Activated CD4-positive, alpha-beta T cell treated with anti-CD3 and anti-CD28 coated beads, Interleukin-2, amount 10 ng/mL, durations not matched to agents 24 days and 14 days (primary cell): ENCODE measurements at places on chromosomes 5 and 9. TPM values are rescaled to one million over a fixed set of nuclear protein-coding genes. Genes with fewer than 3 reads are reported as not detected.

DNA sequence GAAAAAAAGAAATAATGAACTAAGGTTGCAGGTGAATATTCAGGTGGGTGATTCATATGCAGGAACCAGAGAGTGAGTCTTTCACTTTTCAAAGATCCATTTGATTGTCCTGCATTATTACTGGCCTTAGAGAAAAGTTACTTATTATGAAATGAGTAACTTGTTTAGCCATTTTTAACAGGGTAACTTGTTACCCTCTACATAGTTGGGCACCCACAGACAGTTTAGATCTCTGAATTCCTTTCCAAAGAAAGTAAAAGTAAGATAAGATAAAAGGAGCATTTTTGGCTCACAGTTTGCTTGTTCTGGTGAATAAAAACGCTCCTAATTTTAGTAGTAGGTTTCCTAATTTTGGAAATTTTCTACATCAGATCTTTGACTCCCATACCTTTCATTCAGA, 54.1 kb upstream of the DAB2 start:
- no peak overlapping the region for H3K27ac ChIP-seq
- H3K4me3 ChIP-seq: no peak overlapping the region
- H3K4me1 ChIP-seq: no peaks in the 10 kb centered on the region

DNA sequence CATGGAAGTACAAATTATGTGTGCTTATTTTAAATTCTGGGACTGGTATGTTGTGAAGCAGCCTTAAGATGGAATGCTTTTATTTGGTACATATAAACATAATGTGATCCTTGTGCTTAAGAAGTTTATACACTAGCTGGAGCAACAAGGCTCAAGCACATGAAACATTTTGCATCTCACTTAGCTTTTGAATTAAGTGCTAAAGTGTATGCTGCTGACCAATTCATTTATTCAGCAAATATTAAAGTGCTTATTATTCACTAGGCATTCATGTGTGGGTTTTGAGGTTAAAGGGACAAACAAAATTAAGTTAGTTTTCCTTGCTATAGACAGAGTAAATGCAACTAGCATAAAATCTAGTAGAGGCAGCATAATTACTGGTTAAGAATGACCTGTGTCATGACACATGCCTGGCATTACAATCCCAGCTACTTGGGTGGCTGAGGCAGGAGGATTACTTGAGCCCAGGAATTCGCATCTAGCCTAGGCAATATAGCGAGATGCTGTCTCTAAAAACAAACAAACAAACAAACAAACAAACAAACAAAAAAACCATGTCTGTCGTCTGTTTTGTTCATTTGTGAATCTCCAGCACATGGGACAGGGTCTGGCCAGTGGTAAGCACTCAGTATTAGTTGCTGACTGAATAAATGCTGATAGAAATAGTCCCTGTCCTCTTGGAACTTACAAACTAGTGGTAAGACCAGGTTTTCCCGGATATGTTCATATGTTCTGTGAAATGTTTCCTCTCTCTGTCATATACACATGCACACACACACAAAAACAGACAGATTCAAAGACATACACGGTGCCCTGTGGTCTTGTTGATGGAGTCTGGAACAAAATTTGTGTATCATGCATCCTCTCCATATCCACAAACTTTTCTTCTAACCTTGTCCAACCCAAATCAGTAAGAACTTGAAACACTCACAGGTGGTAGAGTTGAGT, 41.9 kb upstream of the TNFAIP8 start:
- H3K36me3 ChIP-seq: peaks cover 30% of the 10 kb centered on the region
- peaks cover 82% of the 10 kb centered on the region for H3K4me1 ChIP-seq
- H3K4me3 ChIP-seq: peak overlapping the region; percentile 65
- no peaks in the 10 kb centered on the region for H3K27me3 ChIP-seq
- DNase-seq: peak; percentile 59

DNA sequence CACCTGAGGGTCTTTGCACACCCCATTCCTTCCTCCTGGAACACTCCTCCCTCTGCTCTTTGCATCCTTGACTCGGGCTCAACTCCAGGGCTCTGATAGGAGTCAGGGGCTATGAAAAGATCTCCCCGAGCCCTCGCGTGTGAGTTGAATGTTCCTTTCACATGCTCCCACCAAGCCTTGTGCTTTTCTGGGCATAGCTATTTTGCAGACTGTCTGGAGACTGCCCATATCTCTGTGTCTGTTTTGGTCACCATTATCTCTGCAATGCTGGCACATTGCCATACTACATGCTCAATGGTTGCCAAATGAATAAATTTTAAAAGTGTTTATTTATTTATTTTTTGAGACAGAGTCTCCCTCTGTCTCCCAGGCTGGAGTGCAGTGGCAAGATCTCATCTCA, 56.9 kb upstream of the PLPP1 start:
- H3K4me3 ChIP-seq: peak overlapping the region; percentile 29
- H3K4me1 ChIP-seq: peaks cover 34% of the 10 kb centered on the region
- peak overlapping the region; percentile 93 for H3K27ac ChIP-seq
- no peaks in the 10 kb centered on the region for H3K27me3 ChIP-seq

The SCGB3A2 gene
- not detected in 2 replicates for total RNA-seq
